ENCODE measurements at places on chromosomes 12 and 14.
A peak's percentile ranks its signal among the peaks of the same experiment; 100 is the strongest.

GRCh38 chr14:53701108-53701875 lies 255.3 kb downstream of the BMP4 start:
- no peak for DNase-seq

- DNase-seq, result no peak
Measured at GRCh38 chr12:89433634-89434033, 81.3 kb upstream of the DUSP6 start.

- no peak for DNase-seq
Measured at GRCh38 chr12:119225454-119225853, 46.7 kb downstream of the HSPB8 start.

DNA sequence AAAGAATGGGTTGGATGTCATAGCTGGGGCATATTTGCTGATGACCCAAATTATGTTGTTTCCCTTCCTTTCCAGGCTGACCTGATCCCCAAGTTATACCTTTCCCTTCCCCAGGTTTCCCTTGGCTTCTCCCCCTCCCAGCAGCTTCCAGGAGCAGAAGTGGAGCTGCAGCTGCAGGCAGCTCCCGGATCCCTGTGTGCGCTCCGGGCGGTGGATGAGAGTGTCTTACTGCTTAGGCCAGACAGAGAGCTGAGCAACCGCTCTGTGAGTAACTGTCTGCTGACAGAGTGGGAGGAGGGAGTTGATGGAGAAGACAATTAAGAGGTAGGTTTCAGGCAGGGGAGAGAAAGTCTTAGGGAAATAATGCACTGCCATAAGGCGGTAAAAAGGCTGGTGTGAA lies 25.0 kb downstream of the A2ML1 start:
- DNase-seq, result no peak

DNA sequence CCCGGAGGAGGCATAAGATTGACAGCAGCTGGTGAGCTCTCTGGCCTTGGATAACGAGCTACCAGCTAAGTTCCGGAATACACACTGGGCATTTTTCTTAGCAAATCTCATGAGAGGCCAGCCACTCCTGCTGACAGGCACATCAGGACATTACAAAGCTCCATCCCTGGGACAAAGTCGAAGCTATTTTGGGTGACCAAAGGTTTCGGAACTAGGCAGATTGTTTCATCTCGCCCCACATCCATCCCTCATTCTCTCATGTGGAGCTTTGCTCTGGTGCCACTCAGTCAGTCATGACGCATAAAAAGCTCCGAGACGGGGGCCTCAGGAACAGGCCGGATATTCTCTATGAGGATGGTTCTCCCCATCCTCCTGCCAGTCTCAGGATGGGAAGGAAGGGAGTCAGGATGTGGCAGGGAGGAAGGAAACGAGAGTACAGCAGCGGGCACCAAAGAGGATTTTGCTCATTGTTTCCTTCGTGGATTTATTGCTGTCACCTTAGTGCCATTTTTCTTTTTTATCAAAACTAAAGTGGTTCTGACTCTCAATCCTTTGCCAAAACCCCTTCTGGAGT lies 253.1 kb upstream of the FKBP4 start:
- no peak for DNase-seq

DNA sequence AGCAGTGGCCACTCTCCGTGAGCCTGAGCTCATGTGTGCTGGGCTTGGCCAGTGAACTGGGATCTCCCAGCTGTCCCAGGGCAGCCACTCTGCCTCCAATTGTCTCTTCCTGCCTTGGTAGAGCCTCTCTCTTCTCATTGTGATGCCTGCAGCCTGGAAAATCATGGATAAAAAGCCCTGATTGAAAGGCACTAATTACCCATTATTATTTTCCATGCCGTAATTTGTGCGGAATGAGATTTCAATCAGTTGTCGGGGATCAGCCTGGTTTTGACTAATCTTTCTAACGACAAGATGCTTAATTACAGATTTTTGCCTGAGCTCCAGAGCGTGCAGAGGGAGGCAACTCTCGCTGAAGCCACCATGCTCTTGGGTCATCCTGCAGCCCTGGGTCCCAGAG lies 52.7 kb downstream of the ESRRB start:
- no peak for DNase-seq

GRCh38 chr12:80939231-80939950 lies 1.7 kb upstream of the LIN7A start:
- DNase-seq, result no peak

- no peak for DNase-seq
Measured at GRCh38 chr14:95014036-95014435, 143.3 kb downstream of the DICER1 start.

DNA sequence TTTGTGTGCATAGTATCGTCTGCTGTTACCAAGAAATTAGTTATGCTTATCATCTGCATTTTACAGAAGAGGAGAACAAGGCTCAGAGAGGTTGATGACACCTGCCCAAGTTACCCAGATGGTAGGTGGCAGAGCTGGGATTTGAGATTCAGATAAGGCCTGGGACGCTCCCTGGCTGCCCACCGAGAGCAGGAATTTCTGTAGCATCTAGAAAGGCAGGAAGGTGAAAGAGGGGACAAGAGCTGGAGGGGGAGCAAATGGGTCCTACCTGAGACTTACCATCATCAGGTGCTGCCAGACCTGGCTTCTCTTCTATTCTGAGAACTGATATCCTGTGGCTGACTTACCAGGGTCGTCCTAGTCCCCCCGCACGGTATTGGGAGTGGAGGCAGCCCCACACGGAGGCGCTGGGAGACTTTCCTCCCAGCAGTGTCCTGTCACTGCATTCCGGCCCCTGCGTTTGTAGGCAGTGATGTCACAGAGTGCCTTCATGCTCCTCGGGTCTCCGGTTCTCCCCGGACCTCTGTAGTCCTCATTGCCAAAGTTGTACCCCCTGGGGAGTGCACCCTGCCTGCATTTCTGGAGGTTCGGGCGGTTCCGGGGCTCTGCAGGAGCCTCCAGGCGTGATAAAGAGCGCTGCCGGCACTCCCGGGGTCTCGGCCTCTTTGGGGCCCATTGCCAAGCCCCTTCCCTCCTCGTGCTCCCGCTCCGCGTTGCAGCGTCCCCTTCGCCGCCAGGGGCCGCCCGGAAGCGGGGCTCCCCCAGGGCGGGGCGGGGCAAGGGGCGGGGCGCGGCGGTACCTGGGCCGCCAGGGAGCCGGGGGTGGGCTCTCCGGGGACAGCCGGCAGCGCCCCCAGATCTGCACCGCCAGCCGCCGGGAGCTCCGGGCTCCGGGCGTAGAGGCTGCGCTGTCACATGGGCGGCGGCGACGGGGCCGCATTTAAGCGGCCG lies at the start of gene CABP1:
TSS of gene CABP1 (plus strand) at position 856 of the 951 bp plus-strand sequence. CDS start at position 916, 60 bp downstream.
- DNase-seq, result peak; percentile 31

- no peak for DNase-seq
Measured at GRCh38 chr14:80977221-80977620, 21.8 kb downstream of the TSHR start.

DNA sequence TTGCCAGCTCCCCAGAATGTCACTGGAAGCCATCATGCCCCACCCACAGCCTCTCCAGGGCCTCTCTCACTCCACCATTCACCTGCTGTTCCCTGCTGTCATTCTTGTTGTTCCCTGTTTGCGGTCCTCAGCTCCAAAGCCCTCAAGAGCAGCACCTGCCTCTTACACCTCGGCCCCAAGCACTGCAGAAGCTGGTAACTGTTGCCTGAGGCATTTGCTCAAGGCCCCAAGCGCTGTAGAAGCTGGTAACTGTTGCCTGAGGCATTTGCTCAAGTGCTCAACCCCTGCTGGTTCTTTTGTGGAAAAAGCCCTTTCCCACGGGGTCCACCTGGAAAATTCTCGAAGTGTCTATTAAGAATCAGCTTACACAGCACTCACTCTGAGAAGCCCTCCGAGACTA lies 78.0 kb downstream of the ARL6IP4 start:
- DNase-seq, result no peak

DNA sequence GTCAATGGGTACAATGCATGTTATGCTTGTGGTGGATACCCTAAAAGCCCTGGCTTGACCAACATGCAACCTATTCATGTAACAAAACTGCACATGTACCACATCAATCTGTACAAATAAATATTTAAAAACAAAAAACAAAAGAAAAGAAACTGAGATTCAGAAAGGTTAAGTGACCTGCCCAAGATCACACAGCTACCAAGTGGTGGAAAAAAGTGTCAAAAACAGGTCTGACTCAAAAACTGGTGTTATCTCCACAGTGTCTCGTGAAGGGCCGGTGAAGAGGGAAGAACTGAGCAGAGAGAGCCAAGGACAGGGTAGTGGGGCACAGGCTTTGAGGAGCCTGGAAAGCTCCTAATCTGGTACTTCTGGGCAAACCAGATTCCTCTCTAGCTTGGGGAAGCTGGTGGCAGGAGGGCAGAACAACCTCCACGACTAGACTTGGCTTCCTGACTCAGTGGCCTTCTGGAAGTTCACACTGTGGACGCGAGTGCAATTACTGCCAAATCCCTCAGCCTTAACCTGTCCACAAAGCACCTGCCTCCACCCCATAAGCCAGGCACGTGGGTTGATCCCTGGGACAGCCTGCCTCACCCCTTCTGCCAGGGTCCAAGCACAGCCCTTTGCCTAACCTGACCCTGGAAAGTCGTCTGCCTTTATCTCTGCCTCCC lies 15.6 kb downstream of the ZBTB39 start:
- DNase-seq, result no peak

- no peak for DNase-seq
Measured at GRCh38 chr12:50187084-50187900, 20.1 kb upstream of the CERS5 start.

DNA sequence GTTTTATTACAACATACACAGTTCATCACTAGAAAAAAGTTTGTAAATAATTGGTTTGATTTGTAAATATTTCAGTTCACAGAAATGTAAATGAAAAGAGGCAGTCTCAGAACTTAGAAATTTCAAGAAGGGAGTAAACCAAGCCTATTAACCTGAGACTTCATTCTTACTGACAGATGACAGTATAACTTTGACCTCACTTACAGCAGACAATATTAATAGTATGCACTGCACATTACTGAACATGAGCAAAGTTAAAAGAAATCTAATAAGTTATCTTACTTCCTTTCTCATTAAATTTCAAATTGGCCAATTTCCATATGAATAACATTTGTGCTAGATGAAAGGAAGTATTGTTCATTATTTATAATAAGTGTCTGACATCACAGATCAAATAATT lies 235.8 kb downstream of the SLC6A15 start:
- DNase-seq, result no peak

- DNase-seq, result no peak
Measured at GRCh38 chr12:55818140-55818728, 393 bp downstream of the ORMDL2 start.

DNA sequence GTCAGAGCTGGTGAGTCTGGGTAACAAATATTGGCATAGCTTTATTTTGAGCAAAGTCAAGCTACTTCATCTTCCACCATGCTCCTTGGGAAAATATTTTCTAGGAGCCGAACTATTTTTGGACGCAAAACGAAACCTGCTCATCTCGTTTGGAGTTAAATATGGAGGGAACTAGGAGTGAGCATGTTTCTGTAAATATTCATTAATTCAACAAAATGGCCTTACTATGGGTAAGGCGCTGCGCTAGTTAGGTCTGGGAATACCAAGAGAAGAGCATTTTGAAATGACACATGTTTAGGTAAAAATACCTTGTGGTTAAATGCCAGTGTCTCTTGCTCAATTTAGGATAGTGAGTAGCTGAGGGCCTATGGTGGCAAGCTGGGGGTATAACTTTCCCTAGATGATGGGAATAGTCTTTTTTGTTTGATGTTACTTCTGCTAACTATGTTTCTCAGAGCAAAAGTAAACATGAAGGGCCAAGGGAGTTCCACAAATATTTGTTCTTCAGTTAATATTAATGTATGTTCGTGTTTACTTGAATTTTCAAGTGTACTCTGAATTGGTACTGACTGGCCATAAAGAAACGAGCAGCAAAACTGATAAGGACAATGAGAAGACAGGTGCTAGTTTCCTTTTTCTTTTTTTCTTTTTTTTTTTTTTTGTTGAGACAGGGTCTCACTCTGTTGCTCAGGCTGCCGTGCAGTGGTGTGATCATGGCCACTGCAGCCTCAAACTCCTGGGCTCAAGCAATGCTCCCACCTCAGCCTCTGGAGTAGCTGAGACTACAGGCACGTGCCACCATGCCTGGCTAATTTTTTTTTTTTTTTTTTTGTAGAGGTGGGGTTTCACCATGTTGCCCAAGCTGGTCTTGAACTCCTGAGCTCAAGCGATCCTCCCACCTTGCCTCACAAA lies 77.7 kb downstream of the MAP1LC3B2 start:
- DNase-seq, result no peak

- DNase-seq, result no peak
Measured at GRCh38 chr12:90226211-90226610, 517.6 kb upstream of the ATP2B1 start.

- DNase-seq, result no peak
Measured at GRCh38 chr14:34023824-34024767, 73.2 kb upstream of the EGLN3 start.

DNA sequence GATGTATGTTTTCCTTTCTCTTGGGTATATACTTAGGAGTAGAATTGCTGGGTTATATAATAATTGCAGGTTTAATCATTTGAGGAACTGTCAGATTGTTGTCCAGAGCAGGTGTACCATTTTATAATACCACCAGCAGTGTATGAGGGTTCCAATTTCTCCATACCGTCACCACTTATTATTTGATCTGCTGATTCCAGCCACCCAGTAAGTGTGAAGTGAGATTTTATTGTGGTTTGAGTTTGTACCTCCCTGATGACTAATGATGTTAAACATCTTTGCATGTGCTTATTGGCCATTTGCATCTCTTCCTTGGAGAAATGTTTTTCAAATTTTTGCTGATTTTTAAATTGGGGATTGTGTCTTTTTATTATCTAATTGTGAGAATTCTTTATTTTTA lies 15.1 kb downstream of the NCKAP5L start:
- no peak for DNase-seq

GRCh38 chr12:84954415-84954814 lies 41.8 kb upstream of the SLC6A15 start:
- no peak for DNase-seq

- DNase-seq, result no peak
Measured at GRCh38 chr12:81010641-81011040, 67.2 kb upstream of the ACSS3 start.

- DNase-seq, result no peak
Measured at GRCh38 chr14:41349289-41349910, 257.3 kb upstream of the LRFN5 start.

GRCh38 chr12:109719123-109720022 lies 5.7 kb downstream of the FAM222A start:
- no peak for DNase-seq

DNA sequence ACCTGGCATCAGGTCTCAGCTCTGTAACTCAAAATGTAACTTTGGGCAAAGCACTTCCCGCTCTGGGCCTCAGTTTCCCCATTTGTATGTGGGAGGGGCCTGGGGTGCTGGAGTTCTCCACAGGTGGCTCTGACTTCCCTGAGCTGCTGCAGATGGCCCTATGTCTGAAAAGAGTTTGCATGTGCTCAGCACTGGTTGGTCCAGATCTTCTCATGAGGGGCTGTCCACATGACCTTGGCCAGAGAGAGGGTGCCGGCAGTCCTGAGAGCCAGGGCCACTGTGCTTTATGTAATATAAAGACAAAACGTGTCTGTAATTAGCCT lies 7.2 kb upstream of the CACNA2D4 start:
- no peak for DNase-seq

DNA sequence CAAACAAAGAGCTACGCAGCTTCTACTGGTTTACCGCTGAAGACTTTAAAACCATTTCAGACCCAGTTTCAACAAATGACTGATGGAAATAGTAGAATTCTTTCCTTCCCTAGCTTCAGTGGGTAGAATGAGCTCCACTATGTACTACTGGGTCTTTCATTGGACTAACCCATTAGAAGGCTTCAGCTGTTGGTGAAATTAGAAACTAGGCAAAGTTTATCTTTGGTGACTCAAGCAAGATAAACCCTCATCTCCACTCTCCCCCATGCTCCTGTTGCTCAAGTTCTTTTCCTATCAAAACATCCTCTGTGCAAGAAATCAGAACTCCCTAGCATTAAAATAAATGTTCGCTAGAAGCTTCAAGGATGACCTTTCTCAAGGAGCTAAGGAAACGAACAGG lies 159.2 kb downstream of the PAWR start:
- DNase-seq, result no peak

- no peak for DNase-seq
Measured at GRCh38 chr14:63564318-63564717, 21.1 kb upstream of the PPP2R5E start.
